ENCODE measurements at places on chromosomes 2 and 18.

- DNase-seq: no peak
These were observed 186.5 kb upstream of the HDAC4 start for GRCh38 chr2:239587311-239587731.

DNA sequence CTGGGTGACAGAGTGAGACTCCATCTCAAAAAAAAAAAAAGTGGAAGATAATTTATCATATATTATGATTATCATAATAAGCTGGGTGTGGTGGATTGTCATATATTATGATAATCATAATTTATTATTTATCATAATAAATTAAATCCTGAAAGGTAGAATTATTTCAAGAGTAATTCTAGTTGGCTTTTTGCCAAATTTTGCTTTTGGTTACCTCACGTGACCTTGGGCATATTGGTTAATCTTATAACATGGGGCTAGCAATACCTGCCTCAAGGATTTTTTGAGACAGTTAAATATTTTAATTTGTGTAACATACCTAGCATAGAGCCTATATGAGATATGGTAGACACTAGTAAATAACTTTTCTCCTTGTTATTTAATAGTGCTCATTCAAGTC is 111.3 kb upstream of the TTC27 start:
- DNase-seq: no peak

GRCh38 chr2:95165030-95165370 is 609 bp upstream of the ZNF2 start:
- DNase-seq: no peak

- DNase-seq: no peak
These were observed 17.1 kb upstream of the ATRAID start for GRCh38 chr2:27194538-27195354.

GRCh38 chr18:25244170-25244569 is 107.8 kb downstream of the ZNF521 start:
- no peak for DNase-seq

- no peak for DNase-seq
These were observed 66.4 kb upstream of the MMADHC start for GRCh38 chr2:149653831-149654445.

Data from stimulated activated CD4-positive, alpha-beta T cell treated with anti-CD3 and anti-CD28 coated beads, Interleukin-2, amount 100 ng/mL, for 48 hours (primary cell).